ENCODE measurements at places on chromosomes 7 and 10.

DNA sequence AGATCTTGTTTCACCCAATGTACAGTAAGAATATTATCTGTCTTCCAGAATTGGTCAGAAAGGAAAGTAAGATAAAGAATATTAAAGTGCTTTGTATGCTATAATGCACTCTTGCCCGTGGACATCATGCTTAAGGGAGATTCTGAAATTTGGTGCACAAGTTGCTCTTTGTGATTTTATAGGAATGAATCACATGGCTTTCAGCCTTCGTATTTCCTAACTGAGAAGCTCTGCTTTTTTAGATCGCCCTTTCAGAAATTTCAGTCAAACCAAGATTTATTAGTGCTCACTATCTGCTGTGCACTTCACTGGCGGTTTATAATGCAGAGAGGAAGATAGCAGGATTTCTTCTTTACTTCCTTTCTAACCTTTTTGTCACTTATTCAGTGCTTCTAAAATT, 1248.5 kb upstream of the LRRN3 start:
- no peak for DNase-seq

DNA sequence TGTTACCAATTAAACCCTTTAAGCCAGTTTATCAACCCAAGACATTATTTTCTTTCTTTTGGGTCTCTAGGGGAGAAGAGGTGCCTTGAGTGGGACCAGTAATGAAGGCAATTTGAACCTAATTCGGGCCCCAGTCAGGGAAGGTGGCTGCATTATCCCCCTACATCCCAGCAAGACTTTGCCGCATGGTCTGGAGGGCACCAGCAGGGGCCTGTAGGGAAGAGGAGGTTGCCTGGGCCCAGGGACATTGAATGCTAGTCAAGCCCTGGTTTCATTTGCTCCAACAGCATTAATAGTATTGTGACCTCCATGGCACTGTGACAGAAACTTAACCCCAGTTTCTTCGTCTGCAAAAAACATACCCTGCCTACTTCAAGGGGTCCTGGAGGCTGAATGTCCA, 108.8 kb downstream of the CUX1 start:
- DNase-seq: no peak

GRCh38 chr10:133253361-133253955, 15.8 kb downstream of the VENTX start:
- DNase-seq: no peak

DNA sequence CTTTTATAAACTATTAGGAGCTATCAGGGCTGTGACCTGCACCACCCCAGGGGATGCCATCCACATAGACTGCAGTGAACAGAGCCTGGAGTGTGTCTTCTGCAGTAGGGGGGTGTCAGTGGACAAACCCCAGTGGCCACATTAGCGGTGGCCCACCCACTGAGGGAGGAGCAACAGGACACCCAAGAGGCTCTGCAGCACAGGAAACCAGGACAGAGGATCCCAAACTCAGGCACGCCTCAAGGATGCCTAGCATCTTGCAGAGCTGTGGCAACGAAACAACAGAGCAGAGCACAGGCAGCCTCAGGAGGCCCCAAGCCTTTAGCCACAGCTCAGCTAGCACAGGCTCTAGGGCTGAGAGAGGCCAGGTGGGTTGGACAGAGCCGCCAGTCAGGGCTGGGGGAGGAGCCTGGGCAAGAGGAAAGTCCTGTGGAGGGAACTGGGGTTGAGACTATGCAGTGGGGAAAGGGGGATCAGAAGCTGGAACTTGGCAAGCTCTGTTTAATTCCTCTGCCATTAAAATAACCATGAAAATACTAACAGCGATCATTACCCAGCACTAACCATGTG, 53.8 kb downstream of the GRID1 start:
- DNase-seq: no peak

- DNase-seq: no peak
These were observed 194.6 kb downstream of the SEC23IP start for GRCh38 chr10:120087109-120087508.

DNA sequence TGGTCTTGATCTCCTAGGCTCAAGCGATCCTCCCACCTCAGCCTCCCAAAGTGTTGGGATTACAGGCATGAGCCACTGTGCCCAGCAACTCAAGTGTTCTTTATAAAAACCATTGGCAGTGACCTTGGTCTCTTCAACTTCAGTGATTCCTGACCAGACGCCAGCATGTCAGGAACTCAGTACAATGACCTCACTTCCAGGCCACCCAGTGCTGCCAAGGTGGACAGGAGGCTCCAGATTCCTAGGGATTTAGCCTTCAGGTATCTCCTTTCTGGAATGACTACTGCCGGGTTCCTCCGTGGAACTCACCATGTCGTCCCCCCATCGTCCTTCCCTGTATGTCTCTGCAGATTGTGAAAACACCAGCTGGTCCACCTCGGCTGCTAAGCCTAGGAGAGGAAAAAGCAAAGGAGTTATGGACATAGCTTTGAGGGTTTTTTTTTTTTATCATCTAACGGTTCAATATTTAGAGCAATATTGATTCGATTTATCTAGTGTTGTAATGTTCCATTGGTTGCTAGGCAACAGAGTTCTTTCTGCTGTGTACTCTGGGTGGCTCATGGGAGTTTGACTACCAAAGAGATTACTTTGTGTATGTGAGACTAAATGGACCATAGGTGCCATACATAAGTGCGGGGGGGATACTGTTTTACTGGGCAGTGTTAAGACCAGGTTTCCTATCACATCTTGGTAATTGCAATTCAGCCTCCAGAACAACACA, 425.8 kb upstream of the AUTS2 start:
- DNase-seq: no peak
